A549 treated with CORT108297 at 1 μM for 4 hours (cell line): ENCODE measurements at places on chromosomes 7 and 10. TPM values are rescaled to one million over a fixed set of nuclear protein-coding genes. Genes with fewer than 3 reads are reported as not detected.

The INHBA gene
- total RNA-seq: 0.42 to 1.3 TPM (median 0.74 TPM) in 5 replicates

The PDE6C gene
- not detected in 5 replicates for total RNA-seq

The AEBP1 gene
- total RNA-seq: 0.02 TPM in 1 of 5 replicates, not detected in the others

The C7orf57 gene
- 0.14 to 0.57 TPM (median 0.21 TPM) in 5 replicates for total RNA-seq

The EPHB4 gene
- 39.2 to 47.9 TPM (median 46.5 TPM) in 5 replicates for total RNA-seq

The CTAGE8 gene
- 0.03 TPM in 1 of 5 replicates, not detected in the others for total RNA-seq

The MSMB gene
- total RNA-seq: not detected in 5 replicates

The OR2A2 gene
- total RNA-seq: not detected in 5 replicates

The DPP6 gene
- total RNA-seq: not detected in 5 replicates

The ZNF22 gene
- total RNA-seq: 5.2 to 7.0 TPM (median 6.5 TPM) in 5 replicates

The PFKP gene
- 465 to 544 TPM (median 523 TPM) in 5 replicates for total RNA-seq

The LRRC61 gene
- 0.05 to 0.16 TPM (median 0.08 TPM) in 5 replicates for total RNA-seq

The KLF14 gene
- 0.03 to 0.07 TPM (median 0.05 TPM) in 3 of 5 replicates, not detected in the others for total RNA-seq

The WDR91 gene
- 6.3 to 7.6 TPM (median 7.0 TPM) in 5 replicates for total RNA-seq

The STK17A gene
- 30.4 to 36.4 TPM (median 32.2 TPM) in 5 replicates for total RNA-seq

The DMBT1 gene
- 0.03 to 0.11 TPM (median 0.08 TPM) in 5 replicates for total RNA-seq
